Placental epithelial cell (primary cell): ENCODE measurements at places on chromosomes 4 and X. TPM values are rescaled to one million over a fixed set of nuclear protein-coding genes. Genes with fewer than 3 reads are reported as not detected.

C4orf50 gene
- total RNA-seq, result under 0.01 TPM in 1 of 2 replicates, not detected in the other

REELD1 gene
- not detected in 2 replicates for total RNA-seq

ETDA gene
- not detected in 2 replicates for total RNA-seq

HPGDS gene
- total RNA-seq, result not detected in 2 replicates

GPC3 gene
- 2.6 and 22.8 TPM in 2 replicates for total RNA-seq

FGF2 gene
- total RNA-seq, result 0.11 and 0.39 TPM in 2 replicates

KCNIP4 gene
- total RNA-seq, result 3.1 TPM in 2 replicates
